ENCODE measurements at places on chromosomes 2 and 18.

DNA sequence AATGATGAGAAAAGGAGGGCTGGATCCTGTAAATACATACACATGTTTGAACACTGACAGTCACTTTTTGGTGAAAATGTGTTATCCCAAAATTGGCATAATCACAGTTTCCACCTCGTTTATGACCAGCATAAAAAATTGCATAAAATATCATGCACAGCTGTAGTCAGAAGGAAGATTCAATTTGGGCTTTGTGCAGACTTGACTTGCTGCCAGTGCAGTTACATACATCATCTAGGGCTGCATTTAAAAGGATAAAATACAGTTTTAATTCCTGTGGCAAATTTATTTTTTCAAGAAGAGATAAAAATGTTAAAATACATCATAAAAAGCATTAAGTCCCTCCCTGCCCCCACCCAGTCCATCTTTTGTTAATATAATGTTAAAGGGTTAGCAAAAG, 103.8 kb downstream of the VWC2L start:
- DNase-seq: no peak

- DNase-seq: no peak
Measured at GRCh38 chr2:138079976-138080375, 115.7 kb downstream of the HNMT start.

DNA sequence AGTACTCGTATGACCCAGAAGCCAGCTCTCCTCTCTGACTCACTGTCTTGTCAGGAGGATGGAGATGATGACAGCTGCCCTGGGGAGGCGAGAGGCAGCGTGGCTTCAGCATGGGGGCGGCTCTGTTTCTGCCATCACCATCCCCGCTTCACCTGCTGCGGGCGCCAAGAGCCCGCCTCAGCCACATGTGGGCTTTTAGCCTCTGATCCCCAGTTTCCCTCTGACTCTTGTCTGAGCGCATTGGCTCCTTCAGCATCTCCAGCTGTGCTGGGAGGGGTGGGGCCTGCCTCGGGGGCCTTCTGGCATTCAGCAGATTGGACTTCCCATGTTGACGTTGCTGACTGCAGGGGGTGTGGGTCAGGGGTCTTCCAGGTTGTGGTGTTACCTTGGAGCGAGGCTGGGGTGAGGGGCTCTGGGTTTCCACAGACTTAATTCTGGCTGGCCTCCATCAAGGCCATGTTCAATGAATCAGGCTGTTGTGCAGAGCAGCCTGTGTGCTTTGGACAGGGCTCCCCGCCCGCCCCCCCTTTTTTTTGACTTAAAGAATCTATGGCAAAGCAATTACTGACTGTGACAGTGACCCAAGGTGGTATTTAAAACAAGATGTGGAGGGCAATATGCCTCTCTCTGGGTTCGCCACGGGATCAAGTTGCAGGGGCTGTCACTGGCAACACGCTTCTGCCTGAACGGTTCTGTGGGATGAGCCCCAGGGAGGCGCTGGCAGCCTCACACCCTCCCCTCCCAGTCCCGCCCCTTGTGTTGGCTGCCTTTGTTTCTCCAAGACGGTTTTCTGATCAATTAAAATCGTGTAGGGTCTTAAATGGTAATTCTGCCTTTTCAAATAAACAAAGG, 228.3 kb downstream of the LDLRAD4 start:
- no peak for DNase-seq

DNA sequence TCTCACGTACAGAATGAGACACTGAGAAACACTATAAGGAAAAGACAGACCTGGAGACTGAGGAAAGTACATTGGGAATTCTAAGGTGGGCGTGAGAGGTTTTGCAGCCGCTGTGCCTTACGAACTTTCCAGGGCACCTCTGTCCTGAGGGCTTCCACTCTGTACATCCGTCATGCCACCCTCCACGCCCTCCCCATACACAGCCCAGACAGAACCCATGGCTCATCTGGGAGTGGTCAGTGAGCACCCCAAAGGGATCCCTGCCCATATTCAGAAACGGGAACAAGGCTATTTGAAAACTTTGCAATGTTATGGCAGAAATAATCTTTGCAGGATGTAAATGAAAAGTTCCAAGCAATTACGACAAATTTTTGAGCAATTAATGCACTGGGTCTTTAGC, 95.4 kb upstream of the ZNF532 start:
- no peak for DNase-seq

DNA sequence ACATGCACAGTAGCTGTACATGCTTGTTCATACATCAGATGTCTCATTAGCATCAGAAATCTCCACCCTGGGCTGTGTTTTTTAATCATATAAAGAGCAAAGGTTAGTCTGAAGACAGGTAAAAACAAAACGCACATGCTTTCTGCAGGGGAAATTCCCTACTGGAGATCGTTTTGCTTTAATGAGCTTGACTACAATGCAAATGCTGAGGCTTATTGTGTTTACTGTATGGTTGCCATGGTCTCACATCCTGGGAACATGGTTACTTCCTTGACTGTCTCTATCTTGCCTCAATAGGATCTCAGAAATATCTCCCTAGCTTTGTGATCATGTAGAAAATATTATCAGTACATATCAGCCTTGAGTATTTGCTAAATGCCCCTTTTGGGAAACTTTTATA, 336.5 kb upstream of the TFPI start:
- no peak for DNase-seq

- DNase-seq: peak; percentile 21
Measured at GRCh38 chr2:177763531-177764265, 308.9 kb downstream of the PDE11A start.

DNA sequence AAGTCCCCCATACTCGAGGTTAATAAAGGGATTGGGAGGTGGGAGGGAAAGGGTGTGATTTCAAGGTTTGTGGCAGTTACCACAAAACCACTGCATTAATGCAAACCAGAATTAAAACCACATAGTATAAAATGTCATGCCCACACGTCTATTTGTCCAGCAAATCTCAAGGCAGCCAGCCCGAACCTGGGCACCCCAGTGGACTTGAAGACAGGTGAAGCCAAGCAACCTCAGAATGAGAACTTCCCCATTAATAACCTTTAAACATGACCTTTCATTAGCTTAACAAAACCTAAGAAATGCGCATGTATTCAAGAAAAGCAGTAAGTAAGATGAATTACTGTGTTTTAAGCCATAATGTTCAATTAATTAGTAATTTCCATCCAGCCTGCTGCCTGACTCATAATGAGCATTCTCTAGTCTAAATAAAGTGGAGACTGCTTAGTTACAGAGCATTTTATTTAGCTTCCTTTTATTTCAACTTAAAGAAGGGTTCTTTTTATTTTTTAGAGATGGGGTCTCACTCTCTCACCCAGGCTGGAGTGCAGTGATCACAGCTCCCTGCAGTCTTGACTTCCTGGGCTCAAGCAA, 229.6 kb downstream of the FAM210A start:
- no peak for DNase-seq

DNA sequence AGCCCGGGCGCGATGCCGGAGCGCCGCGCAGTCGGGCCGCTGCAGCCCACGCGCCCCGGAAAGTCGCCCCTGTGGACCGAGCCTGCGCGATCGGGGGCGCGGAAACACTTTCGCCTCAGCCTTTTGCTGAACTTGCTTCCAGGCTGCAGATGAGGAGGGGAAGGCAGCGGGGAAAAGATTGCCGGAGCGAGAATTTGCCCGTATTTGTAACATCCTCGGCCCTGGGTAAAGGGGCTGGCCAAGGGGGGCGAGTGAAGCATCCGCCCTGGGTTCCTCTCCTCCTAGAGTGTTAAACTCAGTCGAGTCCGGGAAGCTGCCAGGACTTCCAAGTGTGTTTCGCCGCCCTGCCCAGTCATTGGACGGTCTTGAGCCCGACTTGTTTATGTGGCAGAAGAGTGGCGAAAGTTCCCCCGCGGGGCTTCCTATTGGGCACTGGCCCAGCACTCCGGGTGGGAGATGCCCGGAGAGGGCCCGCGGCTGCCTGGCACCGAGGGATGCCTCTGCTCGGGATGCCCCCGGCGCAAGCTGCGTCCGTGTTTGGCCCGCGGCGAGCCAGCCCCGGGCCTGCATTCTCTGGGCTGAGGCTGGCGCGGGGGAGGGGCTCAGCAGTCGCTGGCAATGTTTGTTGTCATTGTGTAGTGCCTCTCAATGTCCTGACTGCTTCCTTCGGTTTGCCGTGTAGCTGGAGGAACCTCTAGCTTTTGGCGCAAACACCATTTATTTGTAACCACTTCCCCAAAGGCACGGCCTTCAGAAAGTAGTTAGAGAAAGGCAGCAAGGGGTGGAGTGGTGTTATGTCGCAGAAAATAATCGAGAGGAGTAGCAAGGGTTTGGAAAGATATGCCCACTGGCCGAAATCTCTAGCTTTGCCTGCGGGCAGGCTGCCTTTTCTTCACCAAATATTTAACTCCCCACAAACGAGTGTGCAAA, 1.1 kb downstream of the CYBRD1 start:
- peak; percentile 86 for DNase-seq

- DNase-seq: no peak
Measured at GRCh38 chr18:3126457-3127097, 93.2 kb downstream of the MYOM1 start.

GRCh38 chr18:4586731-4587130, 131.6 kb upstream of the DLGAP1 start:
- no peak for DNase-seq

DNA sequence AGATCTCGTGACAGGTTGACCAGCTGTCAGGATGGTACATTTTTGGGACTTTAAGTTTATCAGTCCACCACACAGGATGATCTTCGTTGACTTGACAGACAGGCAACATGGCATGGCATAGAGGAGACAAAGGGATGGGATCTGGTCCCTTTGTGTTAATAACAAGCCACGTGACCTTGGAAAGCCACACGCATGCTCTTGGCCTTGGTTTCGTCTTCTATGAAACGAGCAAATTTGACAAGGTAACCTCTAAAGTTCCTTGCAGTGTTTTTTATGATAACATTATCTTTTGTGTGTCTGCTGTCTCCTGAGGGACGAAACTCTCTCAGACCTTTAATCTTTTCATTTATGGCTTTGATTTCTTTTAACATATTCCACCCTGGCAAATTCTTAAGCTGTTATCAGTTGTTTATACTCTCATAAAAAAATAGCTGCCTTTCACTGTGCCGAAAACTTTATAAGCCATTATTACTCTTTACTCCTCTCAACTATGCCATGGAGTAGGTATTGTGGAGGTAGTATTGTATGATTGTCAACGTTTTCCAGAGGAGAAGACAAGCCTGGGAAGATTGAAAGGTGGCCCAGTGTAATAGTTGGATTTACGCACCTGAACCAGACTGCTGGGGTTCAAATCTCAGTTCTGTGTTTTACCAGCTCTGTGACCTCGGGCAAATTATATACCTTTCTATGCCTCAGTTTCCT, 81.3 kb downstream of the MYOM1 start:
- no peak for DNase-seq

DNA sequence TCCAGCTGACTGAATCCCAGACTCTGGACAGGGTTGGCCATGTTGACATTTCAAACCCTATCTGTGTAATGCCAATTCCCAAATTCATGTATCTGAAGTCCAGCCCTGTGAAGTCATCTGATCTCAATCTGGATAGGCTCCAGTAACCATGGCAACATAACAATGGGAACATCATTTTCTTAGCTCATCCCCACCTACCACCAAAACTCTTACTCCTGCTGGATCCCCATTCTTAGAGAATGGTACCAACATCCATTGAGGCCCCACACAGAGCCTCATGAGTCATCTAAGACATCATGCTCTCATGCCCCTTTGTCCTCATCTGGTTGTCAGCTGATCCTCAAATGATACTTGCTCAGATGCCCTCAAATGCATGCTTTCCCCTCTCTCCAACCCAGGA, 58.9 kb upstream of the TEX51 start:
- DNase-seq: no peak

- no peak for DNase-seq
Measured at GRCh38 chr2:111999809-112000208, 55.3 kb upstream of the TMEM87B start.

GRCh38 chr18:8139127-8139527, 470.1 kb upstream of the RAB12 start:
- DNase-seq: no peak

GRCh38 chr2:199738727-199739412, 112.1 kb downstream of the FTCDNL1 start:
- no peak for DNase-seq

- no peak for DNase-seq
Measured at GRCh38 chr2:202032846-202033316, 774 bp upstream of the FZD7 start.

- no peak for DNase-seq
Measured at GRCh38 chr2:76478266-76479035, 767.7 kb upstream of the GCFC2 start.

DNA sequence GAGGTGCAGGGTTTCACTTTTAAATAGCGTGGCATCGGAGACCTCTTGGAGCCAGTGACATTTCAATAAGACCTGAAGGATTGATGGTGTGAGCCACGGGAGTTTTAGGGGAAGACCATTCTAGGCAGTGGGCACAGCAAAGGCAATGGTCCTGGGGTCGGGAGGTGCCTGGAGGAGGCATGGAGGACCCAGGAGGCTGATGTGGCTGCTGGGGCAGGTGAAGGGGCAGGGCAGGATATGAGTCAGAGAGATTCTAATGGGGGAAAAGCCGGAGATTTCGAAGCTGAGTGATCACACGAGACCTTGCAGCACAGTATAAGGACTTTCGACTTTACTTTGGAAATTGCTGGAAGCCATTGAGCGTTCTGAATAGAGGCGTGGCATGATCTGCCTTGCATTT, 79.6 kb upstream of the KCNE4 start:
- DNase-seq: no peak

DNA sequence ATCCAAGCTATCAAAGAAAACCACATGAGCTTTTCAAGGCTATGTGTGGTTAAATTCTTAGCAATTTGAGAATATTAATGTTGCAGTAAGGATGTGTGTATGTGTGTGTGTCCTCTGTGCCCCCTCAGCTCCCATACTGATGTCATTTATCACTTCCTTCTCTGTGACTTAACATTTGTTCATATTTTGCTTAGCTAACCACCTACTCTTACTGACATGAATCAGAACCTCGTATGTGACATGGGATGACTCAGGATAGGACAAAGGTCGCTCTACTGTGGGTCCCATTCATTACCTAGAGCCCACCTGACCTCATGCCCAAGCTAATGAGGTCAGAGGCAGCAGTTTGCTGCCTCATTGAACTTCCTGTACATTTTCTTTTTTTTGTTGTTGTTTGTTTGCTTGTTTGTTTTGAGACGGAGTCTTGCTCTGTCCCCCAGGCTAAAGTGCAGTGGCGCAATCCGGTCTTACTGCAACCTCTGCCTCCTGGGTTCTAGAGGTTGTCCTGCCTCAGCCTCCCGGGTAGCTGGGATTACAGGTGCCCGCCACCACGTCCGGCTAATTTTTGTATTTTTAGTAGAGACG, 36.3 kb downstream of the MOGAT1 start:
- DNase-seq: no peak

GRCh38 chr18:56789004-56789888, 138.1 kb downstream of the WDR7 start:
- DNase-seq: no peak

DNA sequence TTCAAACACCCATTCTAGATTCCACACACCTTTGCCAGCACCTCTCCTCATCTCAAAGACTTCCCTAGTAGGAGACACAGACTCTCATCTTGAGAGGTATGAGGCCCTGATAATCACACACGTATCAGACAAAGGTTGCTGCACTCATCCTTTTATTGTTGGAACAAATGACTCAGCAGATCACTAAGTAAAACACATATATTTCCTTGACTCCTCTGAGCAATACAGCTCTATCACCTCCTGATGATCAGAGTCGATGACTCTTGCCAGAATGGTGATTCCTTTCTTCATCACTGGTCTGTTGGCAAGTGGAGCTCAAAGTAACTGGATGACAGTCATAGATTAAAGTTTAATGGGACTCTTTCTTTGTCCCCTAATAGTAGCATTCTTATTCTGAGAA, 1049.2 kb upstream of the ZEB2 start:
- no peak for DNase-seq
